ENCODE measurements at places on chromosomes 1 and 21.
A peak's percentile ranks its signal among the peaks of the same experiment; 100 is the strongest.

GRCh38 chr21:34593423-34593822, 21.5 kb downstream of the RCAN1 start:
- DNase-seq: no peak

GRCh38 chr1:220001095-220001501, 45.2 kb downstream of the EPRS1 start:
- DNase-seq: no peak

DNA sequence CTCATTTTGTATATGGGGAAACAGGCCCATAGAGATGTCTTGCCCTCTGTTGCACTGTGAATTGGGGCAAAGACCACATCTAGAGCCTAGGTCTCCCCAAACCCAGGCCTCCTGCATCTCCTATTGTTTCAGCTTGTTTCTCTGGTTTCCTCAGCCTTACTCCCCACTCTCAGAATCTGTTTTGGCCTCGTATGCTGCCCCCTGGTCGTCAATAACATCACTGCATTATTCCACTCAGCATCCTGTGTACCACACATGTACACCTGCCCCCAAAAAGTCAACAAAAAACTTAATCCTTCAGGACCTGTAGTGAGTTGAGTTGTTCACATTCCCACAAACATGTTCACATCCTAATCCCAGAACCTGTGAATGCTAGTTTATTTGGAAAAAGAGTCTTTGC, 184.8 kb downstream of the BRINP2 start:
- peak; percentile 1 for DNase-seq

- peak; percentile 66 for DNase-seq
Observed at GRCh38 chr21:33894736-33895288, 20.8 kb downstream of the ATP5PO start.

GRCh38 chr1:228094432-228095016, 8.6 kb downstream of the C1orf35 start:
- DNase-seq: no peak

GRCh38 chr1:46062651-46063319, 69.6 kb downstream of the PIK3R3 start:
- peak; percentile 58 for DNase-seq

GRCh38 chr1:172390683-172391551, 29.6 kb upstream of the C1orf105 start:
- DNase-seq: no peak

DNA sequence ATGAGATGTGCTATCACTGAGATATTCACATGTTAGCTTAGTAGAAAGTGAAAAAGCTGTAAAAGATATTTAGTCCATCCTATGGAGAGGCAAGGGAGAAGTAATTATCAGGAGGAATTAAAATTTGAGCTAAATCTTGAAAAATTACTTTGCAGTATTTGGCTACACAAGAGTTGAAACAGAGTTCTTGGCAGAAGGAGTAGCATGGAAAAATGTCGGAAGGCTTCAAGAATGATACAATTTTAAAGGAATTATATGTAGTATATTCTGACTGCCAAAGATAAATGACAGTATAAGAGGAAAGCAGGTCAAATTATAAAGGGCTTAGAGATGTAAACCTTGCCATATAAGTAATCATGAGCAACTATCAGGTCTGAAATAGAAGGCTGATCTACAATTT, 518.9 kb downstream of the BRINP3 start:
- no peak for DNase-seq

- DNase-seq: no peak
Observed at GRCh38 chr1:219542828-219543518, 69.9 kb downstream of the ZC3H11B start.

Data from activated CD4-positive, alpha-beta T cell treated with anti-CD3 and anti-CD28 coated beads, Interleukin-10, Interleukin-2, amounts not matched to agents 100 ng/mL and 50 ng/mL, durations not matched to agents 16 hours and 8 hours (primary cell).